Ovary (tissue), 10 donors: ENCODE measurements at places on chromosomes 2 and 18.

GRCh38 chr2:56287508-56287907, 103.7 kb downstream of the CCDC85A start:
- no peak for DNase-seq

- DNase-seq = no peak
Measured at GRCh38 chr2:102513355-102513939, 40.4 kb downstream of the SLC9A4 start.

DNA sequence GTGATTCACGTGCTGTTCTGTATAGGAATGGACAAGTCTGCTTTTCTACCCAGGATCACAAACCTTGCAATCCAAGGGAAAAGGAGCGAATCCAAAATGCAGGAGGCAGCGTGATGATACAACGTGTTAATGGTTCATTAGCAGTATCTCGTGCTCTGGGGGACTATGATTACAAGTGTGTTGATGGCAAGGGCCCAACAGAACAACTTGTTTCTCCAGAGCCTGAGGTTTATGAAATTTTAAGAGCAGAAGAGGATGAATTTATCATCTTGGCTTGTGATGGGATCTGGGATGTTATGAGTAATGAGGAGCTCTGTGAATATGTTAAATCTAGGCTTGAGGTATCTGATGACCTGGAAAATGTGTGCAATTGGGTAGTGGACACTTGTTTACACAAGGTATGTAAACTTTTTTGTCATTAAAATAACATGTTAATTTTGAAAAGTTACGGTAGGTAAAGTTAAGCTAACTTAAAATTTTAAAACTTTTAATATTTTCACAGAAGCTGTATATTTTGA, 33.0 kb downstream of the PPM1B start:
- no peak for DNase-seq

GRCh38 chr2:309148-309953, 21.5 kb upstream of the ALKAL2 start:
- no peak for DNase-seq

DNA sequence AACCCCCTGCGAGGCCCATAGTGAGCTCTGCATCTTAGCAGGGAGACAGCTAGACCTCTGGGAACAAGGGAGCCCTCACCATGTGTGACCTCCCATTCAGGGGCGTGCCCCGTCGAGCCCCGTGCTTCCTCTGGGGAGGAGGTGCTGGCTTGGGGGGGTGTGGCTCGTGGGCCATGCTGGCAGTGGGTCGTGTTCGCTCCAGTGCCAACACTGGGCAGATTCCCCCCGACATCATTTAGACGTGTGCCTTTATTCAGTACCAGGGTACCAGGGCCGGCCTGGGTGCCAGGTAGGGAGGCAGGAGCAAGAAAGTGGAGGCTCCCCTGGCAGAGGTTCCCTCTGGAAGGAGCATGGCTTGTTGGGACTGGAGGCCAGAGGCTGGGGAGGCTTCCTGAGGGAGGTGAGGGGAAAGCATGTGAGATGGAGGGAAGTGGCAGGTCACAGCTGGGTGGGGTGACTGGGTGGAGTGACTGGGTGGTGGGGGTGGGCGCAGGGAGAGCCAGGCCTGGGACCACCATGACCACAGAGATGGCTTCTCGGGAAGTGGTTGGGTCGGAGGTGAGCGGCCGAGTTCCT, 15.2 kb downstream of the GPC1 start:
- DNase-seq = no peak

- DNase-seq = no peak
Measured at GRCh38 chr2:237623428-237624403, 3.7 kb upstream of the LRRFIP1 start.

GRCh38 chr18:40133253-40133652, 1821.8 kb upstream of the PIK3C3 start:
- no peak for DNase-seq

GRCh38 chr2:51011254-51011653, 20.7 kb downstream of the NRXN1 start:
- DNase-seq = no peak

- DNase-seq = no peak
Measured at GRCh38 chr2:197324801-197325200, 14.2 kb upstream of the ANKRD44 start.

GRCh38 chr2:98598781-98599428, 9.4 kb downstream of the COA5 start:
- no peak for DNase-seq

- no peak for DNase-seq
Measured at GRCh38 chr2:197786010-197786877, 1.1 kb upstream of the BOLL start.

- no peak for DNase-seq
Measured at GRCh38 chr18:67131498-67131897, 385.0 kb downstream of the DSEL start.

GRCh38 chr2:223180463-223180862, 128.5 kb downstream of the KCNE4 start:
- no peak for DNase-seq

DNA sequence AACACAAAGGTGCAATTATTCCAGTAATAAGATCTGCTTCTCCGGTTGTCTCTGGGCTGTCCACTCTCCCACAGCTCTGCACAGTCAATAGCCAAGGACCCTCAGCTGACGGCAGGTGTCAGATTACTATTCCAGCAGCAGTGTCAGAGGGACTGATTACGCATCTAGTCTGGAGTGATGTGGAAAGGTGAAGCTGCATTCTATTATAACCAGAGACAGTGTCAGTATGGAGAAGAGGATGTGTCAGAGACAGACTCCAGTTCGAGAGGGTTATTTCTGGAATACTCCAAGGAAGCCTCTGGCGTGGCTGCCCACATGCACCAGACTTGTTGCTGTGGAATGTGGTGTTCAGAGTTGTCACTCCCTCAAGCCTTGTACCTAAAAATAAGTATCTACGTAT, 163.6 kb upstream of the TMEM200C start:
- DNase-seq = no peak

- DNase-seq = no peak
Measured at GRCh38 chr2:144477957-144478311, 42.0 kb downstream of the ZEB2 start.

- DNase-seq = no peak
Measured at GRCh38 chr18:74486119-74486849, 9.9 kb upstream of the CNDP2 start.

- DNase-seq = no peak
Measured at GRCh38 chr18:55302167-55302833, 285.7 kb downstream of the TCF4 start.

DNA sequence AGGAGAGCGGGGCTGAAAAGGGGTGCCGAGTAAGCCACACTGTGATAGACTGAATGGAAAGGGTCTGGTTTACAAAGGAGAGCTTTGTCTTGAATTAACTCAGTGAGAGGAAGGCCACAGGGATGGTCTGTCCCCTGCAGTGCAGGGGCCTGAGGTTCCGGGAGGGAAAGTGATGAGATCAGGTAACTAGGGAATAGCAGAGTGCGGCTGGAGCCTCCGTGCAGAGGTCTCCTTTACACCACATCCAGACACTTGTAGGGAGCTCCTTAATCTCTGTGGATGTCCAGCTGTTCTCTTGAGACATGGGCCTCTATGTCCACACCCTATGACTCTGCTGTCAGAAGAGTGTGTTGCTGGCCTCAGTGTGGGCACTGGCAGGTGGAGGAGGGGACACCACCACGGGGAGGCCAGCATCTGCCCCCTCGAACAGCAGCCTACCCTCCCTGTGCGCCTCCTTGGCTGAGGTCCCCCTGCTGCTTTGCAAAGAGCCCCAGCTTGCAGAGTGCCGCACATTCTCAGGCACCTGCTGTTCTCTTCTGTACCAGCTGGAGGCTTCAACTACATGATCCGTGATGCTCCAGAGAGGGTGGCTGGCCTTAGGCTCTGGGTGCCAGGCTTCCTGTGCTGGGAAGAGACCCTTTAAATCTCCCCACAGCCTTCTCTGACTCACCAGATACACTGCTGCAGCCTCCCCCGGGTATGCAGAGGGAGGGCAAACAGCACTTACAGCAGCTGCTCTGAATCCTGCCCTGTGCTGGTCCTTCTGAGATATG, 25.9 kb downstream of the ENOSF1 start:
- DNase-seq = no peak

- DNase-seq = peak; percentile 70
Measured at GRCh38 chr2:216740557-216741222, 45.3 kb upstream of the IGFBP5 start.

GRCh38 chr2:42443718-42444399, 49.9 kb downstream of the KCNG3 start:
- no peak for DNase-seq

DNA sequence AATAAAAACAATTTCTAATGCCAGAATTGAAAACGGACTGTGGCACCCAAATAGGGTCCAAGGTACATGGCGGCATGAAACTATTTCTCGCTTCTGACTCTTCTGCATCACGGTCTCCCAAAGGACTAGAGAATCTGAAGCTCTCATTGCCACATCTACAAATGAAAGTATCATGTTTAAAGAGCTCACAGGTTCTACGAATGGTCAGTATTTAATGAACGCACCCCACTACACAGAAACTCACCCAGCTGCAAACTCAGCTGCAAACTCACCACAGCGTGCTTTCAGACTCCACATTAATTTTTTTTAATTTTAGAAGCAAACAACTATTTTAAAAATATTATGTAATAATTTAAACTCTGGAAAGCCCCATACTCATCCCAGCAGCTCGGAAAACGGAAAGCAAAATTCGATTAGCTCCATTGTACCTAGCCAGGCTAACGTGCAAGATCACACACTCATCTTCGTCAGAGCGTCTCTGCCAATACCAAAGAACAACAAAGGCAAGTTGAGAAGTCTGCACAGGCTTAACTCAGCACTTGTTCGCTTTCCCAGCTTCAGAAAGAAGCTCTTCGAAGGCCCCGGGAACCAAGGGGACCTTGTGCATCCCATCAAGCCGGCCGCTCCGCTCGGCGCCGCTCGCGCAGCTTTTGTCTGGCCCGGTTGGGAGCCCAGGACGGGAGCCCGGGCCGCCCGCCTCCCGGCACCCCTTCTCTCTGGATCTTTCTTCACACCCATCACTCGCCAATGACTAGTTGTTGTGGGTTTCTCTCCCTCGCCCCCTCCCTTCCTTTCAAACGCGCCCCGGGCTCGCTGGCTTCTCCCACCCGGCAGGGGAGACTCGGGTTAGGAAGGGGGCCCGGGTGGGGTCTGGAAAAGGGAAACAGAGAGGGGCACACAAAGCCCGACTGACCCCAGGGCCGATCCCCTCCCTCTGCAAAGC, 785 bp downstream of the CLASP1 start:
- DNase-seq = no peak

DNA sequence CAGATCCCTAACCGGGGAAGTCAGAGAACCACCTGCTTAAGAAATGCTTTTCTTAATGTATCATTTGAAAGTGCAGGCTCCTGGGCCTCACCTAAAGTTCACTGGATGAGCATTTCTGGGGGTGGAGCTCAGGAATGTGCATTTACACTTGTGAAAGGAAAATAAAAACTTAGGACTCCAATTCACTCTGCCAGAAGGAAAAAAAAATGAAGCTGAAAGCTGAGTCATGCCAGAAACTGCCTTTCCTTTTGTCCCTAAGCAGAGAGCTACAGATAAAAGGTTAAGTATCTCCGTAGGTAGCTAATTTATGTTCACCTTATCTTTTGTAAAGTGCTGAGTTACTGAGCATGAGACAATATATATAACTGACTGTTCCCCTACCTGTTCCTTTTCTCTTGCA, 229.5 kb upstream of the MEX3C start:
- DNase-seq = no peak

DNA sequence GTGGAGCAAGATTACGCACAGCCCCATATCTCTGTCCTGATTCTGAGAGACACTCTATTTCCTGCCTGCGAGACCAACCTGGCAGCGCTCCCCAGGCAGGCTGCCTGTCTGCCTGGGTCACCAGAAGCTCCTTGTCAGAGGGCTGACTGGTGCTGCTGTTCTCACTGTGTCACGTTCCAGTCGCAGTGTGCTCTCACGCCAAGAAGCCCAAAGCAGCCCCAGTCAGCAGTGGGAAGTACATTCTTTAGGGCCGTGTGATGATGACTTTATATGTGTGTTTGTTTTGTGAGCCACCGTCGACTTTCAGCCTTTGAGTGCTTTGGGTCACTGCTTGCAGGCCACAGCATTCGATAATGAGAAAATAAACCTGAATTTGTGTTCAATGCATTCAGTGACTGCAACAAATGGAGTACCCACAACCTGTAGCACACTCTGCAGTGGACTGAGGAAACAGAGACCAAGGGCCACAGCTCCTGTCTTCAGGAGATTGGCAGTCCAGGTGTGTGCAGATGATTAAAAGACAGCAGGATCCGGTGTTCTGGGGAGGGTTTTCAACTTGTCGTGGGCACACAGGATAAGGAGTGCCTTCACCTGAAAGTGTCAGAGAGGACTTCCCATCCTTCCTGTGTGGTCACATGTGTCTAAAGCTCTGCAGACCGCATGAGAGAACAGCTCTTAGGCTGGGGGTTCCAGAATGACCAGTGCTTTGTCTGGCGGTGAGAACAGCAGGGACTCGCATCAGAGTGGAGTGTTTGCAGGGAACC, 4.8 kb downstream of the TNFRSF11A start:
- no peak for DNase-seq

DNA sequence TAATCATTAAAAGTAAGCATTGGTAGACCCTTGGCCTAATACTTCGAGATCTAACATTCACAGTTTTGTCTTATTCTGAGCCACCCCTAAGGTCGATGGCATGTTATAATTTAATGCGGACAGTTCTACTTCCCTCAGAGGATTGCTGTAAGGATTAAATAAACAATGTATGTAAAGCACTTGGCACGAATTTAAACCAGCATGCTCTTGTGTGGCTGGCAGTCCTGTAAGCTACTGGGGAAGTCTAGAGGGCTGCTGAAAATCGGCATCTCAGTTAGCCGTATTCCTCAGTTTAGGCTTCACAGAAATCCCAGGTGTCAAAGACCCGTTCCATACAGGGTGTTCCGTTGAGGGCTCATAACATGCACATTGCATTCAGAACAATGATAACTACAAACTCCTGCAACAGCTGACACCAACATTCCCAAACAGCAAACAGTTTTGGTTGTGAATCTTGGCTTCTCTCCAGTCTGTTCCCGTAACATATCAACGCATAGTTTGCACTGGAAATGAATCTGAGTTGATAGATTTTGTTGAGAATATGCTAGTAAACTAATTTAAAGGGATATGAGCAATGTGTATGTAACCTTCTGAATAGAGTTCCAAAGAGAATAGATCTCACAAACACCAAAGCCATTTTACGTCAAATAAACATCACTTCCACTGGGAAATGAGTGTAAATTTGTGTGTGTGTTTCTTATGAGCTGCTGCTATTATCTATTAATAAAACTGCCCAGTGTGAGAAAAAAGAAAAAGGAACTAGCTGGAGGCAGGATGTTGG, 52.2 kb upstream of the ACKR3 start:
- DNase-seq = no peak

DNA sequence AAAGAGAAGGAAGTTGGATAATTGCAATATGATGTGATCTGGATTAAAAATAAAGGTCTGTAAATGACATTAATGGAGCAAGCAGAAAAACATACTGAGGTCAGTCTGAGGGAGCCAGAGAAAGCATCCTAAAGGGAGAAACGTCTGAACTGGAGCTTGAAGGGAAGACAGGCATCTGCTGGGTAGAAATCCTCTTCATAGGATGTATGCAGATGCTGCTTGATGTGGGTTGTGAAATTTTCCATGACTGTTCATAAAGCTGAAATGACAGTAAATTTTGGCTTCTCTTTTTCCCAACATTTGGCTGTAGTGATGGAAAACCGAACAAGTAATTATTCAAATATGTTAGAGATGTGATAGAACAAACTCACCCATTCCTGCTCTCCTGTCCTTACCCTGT, 287.6 kb downstream of the CAMKMT start:
- DNase-seq = no peak

- DNase-seq = no peak
Measured at GRCh38 chr18:48896326-48896874, 54.4 kb downstream of the SMAD7 start.
